ENCODE measurements at places on chromosomes 6 and 20. TPM values are rescaled to one million over a fixed set of nuclear protein-coding genes. Genes with fewer than 3 reads are reported as not detected.
A peak's percentile ranks its signal among the peaks of the same experiment; 100 is the strongest.

- peaks cover 30% of the 10 kb centered on the region for H3K4me1 ChIP-seq
- peak overlapping the region; percentile 57 for H3K27ac ChIP-seq
- DNase-seq, result peak; percentile 69
- peaks cover 7% of the 10 kb centered on the region for H3K36me3 ChIP-seq
Observed at GRCh38 chr6:14452567-14453527, 335.3 kb downstream of the CD83 start.

DNA sequence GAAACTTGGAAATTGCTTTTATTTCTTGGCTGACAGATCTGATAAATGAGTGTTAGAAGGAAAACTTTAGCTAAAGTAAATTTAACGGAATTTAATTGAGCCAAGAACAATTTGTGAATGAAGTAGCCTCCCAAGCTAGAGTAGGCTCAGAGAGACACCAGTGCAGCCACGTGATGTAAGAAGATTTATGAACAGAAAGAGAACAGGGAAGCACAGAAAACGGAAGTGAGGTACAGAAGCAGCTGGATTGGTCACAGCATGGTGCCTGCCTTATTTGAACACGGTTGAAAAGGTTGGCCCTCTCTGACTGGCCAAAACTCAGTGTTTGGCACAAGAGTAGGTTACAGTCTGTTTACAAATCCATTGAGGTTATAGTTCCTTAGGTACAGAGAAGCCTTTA is 29.5 kb upstream of the IFNGR1 start:
- H3K27me3 ChIP-seq, result peaks cover 4% of the 10 kb centered on the region
- no peaks in the 10 kb centered on the region for H3K4me1 ChIP-seq
- H3K27ac ChIP-seq, result no peak overlapping the region
- H3K36me3 ChIP-seq, result peaks cover 4% of the 10 kb centered on the region

DNA sequence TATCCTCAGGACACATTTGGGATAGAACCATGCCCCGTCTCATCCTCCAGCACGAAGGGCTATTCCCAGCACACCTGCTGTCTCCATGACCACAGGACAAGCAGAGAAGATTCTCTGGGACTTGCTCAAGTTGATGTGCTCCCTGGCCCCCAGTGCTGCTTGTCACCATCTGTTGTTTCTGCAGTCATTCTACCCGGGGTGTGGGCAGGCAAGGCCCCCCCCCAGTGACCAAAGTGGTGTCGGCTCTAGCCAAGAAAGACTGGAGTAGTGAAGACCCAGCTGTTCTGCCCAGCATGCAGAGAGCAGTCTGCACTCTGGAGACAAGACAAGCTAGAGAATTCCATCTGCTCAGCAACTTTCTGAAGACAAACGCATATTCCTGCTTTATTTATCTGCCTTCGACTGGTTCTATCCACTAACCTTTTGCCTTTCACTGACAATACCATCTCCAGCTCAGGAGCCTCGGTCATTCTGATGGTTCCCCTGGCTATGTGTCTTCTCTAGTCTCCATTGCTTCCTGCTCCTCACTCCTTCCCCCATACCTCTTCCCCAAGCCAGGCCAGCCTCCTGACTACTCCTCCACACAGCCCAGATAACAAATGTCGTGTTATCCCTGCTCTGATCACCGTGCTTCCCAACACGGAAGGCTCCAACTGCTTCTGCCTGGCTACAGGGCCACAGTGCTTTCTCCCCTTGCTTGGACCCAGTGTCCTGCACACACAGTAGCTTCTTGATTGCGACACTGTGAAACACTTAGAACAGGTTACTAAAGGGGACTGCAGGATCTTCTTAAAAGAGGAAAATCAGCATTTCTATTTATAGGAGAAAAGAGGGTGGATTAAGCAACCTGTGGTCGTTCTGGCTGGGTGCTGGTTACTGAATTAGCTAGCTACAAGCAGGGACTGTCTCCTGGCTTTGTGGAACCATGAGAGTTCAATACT is 86.7 kb upstream of the EMILIN3 start:
- no peaks in the 10 kb centered on the region for H3K4me1 ChIP-seq
- H3K27me3 ChIP-seq, result no peaks in the 10 kb centered on the region
- H3K27ac ChIP-seq, result no peak overlapping the region
- no peak for DNase-seq
- peaks cover 4% of the 10 kb centered on the region for H3K36me3 ChIP-seq

DNA sequence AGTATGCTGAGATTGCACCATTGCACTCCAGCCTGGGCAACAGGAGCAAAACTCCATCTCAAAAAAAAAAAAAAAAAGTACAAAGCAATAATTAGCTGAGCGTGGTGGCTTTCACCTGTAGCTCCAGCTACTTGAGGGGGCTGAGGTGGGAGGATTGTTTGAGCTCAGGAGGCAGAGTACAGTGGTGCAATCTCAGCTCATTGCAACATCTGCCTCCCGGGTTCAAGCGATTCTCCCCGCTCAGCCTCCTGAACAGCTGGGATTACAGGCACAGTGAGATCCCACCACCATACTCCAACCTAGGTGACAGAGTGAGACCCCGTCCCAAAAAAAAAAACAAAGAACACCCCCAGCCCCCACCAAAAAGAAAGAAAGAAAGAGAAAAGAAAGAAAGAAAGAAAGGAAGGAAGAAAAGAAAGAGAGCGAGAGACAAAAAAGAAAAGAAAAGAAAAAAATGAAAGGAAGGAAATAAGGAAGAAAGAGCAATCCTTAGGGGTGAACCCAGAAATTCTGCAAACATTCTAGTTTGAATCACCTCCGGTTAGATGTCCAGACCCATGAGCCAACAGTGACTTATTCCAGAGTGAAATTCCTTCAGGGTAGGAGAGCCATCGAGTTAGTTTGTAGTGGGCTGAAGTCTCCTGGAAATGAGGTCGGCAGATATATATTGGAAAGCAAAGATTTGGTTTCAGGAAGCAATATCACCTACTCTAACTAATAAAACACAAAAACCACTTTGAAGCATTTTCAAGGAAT is 3.2 kb upstream of the RIPOR3 start:
- H3K27ac ChIP-seq, result no peak overlapping the region
- H3K4me3 ChIP-seq, result no peak overlapping the region
- peaks cover 10% of the 10 kb centered on the region for H3K4me1 ChIP-seq
- H3K27me3 ChIP-seq, result peaks cover 46% of the 10 kb centered on the region
- no peak for DNase-seq

DNA sequence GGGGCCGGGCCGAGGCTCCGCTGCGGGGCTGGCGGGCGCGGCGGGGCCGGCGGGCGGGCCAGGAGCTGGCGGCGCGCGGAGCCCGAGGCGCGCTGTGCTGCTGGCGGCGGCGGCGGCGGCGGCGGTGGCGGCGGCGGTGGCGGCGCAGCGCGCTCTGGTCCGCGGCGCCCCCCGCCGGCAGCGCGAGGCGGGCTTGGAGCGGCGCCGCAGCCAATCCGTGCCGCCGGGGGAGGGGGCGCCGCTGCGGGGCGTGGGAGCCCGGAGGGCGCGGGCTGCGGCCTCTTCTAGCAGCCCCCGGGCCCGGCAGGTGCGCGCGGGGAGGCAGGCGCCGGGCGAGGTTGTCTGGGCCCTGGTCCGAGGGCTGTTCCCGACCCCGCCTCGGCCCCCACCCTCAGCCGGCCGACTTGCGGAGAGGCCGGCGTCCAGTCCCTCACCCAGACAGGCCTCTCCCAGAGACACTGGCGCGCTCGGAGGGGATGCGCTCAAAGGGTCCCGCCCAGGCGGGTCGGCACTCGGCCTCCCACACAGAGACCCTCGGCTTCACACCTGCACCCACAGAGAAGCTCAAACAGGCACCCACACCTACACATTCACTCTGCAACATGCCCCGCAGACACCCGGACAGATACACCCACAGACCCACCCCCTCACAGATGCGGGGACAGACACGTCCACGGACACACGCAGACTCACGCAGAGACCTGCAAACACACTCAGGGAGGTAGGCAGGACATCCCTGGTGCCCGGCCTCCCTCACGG is at the start of gene RIMS4:
RIMS4 (minus strand) TSS at position 156 of the 759 bp plus-strand sequence. CDS start 275 bp downstream, outside the sequence.
- no peak for DNase-seq
- peaks cover 8% of the 10 kb centered on the region for H3K36me3 ChIP-seq
- peak within 1 kb of the TSS; percentile 71 for H3K4me3 ChIP-seq
- peaks cover 17% of the 10 kb centered on the region for H3K4me1 ChIP-seq

Gene KIF25
- total RNA-seq, result not detected

GRCh38 chr6:4008324-4009047 is 70.5 kb downstream of the FAM217A start:
- peak overlapping the region; percentile 62 for H3K27ac ChIP-seq
- no peaks in the 10 kb centered on the region for H3K27me3 ChIP-seq
- H3K4me3 ChIP-seq, result no peak overlapping the region
- H3K4me1 ChIP-seq, result peaks cover 67% of the 10 kb centered on the region
- no peaks in the 10 kb centered on the region for H3K36me3 ChIP-seq

Data from naive thymus-derived CD8-positive, alpha-beta T cell (primary cell).